Small intestine (tissue), 16 donors: ENCODE measurements at places on chromosomes 2 and 18. TPM values are rescaled to one million over a fixed set of nuclear protein-coding genes. Genes with fewer than 3 reads are reported as not detected.

The CTLA4 gene
- polyA plus RNA-seq = 0.57 TPM

DNA sequence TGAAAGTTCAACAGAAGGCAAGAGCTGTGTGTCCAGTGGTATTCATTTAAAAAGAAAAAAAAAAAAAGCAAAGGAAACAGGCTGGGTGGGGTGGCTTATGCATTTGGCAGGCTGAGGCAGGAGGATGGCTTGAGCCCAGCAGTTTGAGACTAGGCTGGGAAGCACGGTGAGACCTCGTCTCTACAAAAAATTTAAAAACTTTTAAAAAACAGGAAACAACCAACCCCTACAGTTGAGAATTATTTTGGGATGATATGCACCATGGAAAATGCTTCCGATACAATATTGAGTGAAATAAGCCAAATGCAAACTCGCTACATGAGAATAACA is 31.2 kb downstream of the PTPN18 start:
- H3K27me3 ChIP-seq = no peaks in the 10 kb centered on the region
- H3K4me3 ChIP-seq = no peak overlapping the region
- no peak for DNase-seq
- H3K27ac ChIP-seq = no peak overlapping the region

The LYG1 gene
- polyA plus RNA-seq = 1.5 TPM

- no peak for DNase-seq
- H3K4me1 ChIP-seq = no peaks in the 10 kb centered on the region
- H3K27ac ChIP-seq = no peak overlapping the region
- no peaks in the 10 kb centered on the region for H3K27me3 ChIP-seq
- no peak overlapping the region for H3K4me3 ChIP-seq
Observed at GRCh38 chr2:124248386-124248785, 223.3 kb downstream of the CNTNAP5 start.

DNA sequence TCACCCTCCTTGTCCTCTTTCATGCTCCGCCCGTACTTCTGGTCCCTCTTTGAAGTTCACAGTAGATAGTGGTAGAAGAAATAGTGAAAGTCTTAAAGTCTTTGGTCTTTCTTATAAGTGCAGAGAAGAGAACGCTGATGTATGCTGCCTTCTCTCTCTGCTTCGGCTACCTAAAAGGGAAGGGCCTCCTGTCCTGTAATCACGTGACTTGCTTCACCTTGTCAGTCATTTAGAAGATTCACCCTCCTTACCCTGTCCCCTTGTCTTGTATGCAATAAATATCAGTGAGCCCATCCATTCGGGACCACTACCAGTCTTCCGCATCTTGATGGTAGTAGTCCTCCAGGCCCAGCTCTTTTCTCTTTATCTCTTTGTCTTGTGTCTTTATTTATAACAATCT is 144.6 kb downstream of the ARL4C start:
- no peak overlapping the region for H3K4me3 ChIP-seq
- H3K27ac ChIP-seq = no peak overlapping the region
- no peaks in the 10 kb centered on the region for H3K27me3 ChIP-seq
- DNase-seq = no peak
- no peaks in the 10 kb centered on the region for H3K4me1 ChIP-seq

GRCh38 chr2:207724113-207724512 is 12.7 kb downstream of the CCNYL1 start:
- DNase-seq = no peak
- H3K27me3 ChIP-seq = no peaks in the 10 kb centered on the region
- no peaks in the 10 kb centered on the region for H3K4me1 ChIP-seq

- peaks cover 3% of the 10 kb centered on the region for H3K4me1 ChIP-seq
- H3K4me3 ChIP-seq = no peak overlapping the region
- H3K36me3 ChIP-seq = no peaks in the 10 kb centered on the region
- no peaks in the 10 kb centered on the region for H3K27me3 ChIP-seq
Observed at GRCh38 chr2:157936406-157936805, 60.3 kb upstream of the ACVR1 start.

- H3K4me3 ChIP-seq = no peak overlapping the region
- H3K4me1 ChIP-seq = no peaks in the 10 kb centered on the region
- H3K27me3 ChIP-seq = no peaks in the 10 kb centered on the region
Observed at GRCh38 chr2:1995081-1995480, 250.8 kb upstream of the PXDN start.

The RAB17 gene
- 175 TPM for polyA plus RNA-seq

GRCh38 chr2:219037783-219038499 is 3.4 kb downstream of the CFAP65 start:
- H3K4me3 ChIP-seq = no peak overlapping the region
- H3K36me3 ChIP-seq = no peaks in the 10 kb centered on the region
- H3K27ac ChIP-seq = no peak overlapping the region
- peaks cover 19% of the 10 kb centered on the region for H3K27me3 ChIP-seq
- H3K4me1 ChIP-seq = peaks cover 25% of the 10 kb centered on the region
- peak; percentile 41 for DNase-seq

The ALPI gene
- 261 TPM for polyA plus RNA-seq

GRCh38 chr2:197915548-197916265 is 111.3 kb downstream of the PLCL1 start:
- no peaks in the 10 kb centered on the region for H3K27me3 ChIP-seq
- no peak overlapping the region for H3K4me3 ChIP-seq
- H3K27ac ChIP-seq = no peak overlapping the region
- H3K4me1 ChIP-seq = no peaks in the 10 kb centered on the region
- no peaks in the 10 kb centered on the region for H3K36me3 ChIP-seq

DNA sequence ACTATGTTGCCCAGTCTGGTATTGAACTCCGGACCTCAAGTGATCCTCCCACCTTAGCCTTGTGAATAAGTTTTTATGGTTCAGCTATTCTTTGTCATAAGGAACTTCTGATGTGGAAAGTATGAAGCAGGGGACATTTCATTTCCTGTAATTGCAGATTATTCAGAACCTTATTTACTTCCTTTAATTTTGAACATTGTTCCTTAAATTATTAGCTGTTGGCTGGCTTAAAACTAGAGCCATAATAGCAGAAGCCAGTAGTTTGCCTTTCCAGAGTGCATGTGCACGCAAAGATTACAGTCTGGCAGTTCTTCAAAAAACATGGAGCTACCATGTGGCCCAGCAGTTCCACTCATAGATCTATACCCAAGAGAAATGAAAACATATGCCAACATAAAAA is 53.1 kb downstream of the PMS1 start:
- H3K27me3 ChIP-seq = no peaks in the 10 kb centered on the region
- no peak overlapping the region for H3K27ac ChIP-seq
- H3K36me3 ChIP-seq = no peaks in the 10 kb centered on the region
- no peak for DNase-seq
- no peaks in the 10 kb centered on the region for H3K4me1 ChIP-seq

DNA sequence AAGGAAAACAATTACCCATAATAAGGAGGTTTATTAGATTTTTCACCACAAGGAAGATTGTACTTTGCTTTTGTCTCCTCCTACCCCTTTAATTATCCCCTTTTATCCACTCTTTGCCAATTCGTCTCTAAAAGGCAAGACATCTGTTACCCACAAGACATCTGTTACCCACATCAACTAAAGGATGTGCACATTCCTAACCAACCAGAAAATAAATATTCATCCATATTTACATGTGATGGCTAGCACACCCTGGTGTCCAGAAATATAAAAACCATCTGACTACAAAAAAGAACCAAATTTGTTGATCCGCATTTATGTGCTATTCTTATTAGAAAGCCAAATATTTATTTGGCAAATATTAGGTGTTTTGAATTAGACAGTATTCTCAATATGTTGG is 35.7 kb downstream of the ACVR1C start:
- no peak for DNase-seq
- H3K4me1 ChIP-seq = no peaks in the 10 kb centered on the region
- H3K27me3 ChIP-seq = no peaks in the 10 kb centered on the region
- no peak overlapping the region for H3K4me3 ChIP-seq
- H3K36me3 ChIP-seq = no peaks in the 10 kb centered on the region

The FBXO36 gene
- polyA plus RNA-seq = 1.3 TPM

DNA sequence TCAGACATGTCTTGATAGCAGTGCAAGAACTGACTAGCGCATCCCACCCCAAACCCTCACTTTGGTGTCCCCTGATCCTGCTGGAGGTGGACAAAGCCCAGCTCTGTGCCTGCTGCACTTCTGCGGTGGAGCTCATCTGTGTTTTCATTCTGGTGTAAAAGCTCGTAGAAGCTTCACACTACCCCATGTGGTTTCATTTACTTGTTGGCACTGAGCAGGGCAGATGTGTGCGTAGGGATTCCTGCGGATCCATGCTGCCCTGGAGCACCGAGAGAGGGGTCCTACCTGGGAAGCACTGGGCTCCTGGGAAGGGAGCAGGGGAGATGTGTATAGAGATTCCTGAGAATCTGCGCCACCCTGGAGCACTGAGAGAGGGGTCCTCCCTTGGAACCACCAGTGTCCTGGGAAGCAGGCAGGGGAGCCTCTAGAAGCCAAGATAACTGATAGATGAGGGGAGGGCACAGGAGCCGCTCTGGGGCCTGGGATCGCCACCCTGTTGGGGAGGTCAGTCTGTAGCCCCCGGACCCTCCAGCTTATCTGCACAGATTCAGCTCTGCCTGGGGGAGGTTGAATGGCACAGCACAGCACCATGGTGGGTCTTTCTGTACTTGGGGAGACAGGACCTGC is 106.9 kb upstream of the OTOS start:
- H3K4me1 ChIP-seq = no peaks in the 10 kb centered on the region
- H3K27me3 ChIP-seq = no peaks in the 10 kb centered on the region
- no peak overlapping the region for H3K4me3 ChIP-seq
- no peak for DNase-seq

DNA sequence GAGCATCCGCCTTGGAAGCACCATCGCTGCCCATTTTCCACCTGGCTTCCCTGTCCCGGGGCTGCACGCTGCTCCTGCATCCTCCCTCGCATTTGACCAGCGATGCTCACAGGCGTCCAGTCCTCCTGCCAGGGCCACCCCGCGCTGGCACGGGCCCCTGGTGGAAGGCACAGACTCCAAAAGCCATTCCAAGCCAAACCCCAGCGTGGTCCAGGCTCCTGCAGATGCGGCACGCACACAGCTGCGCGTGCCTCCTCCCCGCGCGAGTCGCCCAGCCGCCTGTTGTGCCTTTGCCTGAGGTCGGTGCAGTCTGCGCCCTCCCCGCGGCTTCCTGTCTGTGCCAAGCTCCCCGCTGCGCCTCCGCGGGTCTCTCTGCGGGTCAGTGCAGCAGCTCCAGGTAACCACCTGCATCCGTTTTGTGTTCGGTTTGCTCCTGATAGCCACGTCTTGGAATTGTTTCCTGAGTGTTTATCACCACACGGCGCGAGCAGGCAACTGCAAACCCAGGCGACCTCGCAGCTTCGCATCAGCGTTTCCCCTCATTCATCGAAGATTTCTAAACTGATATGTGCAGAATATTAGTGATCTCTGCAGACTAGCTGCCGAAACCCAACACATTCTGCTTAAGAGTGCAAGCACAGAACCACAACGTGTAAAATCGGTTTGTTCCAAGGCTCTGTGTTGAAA is 65.2 kb upstream of the SALL3 start:
- no peaks in the 10 kb centered on the region for H3K27me3 ChIP-seq
- no peak overlapping the region for H3K27ac ChIP-seq
- H3K4me3 ChIP-seq = no peak overlapping the region

DNA sequence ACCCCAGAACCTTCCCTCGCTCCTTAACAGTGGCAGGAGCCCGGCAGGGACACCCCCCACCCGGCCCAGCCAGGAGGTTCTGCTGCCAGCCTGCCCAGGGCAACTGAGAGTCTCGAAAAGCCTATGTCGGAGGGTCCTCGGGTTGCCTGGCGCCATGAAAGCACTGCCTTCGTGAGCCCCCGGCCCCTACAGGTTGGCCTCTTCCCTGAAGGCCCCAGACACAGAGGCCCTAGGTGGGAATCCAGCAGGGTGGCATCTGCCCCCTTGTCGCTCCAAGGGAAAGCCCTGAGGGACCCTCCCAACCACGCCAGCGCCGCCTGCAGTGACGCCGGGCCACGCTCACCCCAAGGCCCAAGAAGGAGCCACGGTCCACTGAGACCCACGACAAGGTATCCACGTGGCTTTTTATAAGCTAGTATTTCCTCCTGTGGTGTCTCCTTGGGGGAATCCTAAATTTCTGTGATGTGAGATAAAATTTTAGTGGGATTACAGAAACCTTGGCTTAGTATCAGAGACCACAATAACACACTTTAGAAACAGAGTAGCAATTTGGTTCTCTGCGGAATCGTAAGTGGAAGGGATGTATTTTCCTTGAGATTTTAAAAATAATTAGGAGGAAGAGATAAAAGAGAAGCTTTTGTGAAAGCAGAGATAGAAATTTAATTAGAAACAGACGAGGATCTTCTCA is 138.9 kb downstream of the HDAC4 start:
- H3K36me3 ChIP-seq = no peaks in the 10 kb centered on the region
- no peaks in the 10 kb centered on the region for H3K27me3 ChIP-seq

DNA sequence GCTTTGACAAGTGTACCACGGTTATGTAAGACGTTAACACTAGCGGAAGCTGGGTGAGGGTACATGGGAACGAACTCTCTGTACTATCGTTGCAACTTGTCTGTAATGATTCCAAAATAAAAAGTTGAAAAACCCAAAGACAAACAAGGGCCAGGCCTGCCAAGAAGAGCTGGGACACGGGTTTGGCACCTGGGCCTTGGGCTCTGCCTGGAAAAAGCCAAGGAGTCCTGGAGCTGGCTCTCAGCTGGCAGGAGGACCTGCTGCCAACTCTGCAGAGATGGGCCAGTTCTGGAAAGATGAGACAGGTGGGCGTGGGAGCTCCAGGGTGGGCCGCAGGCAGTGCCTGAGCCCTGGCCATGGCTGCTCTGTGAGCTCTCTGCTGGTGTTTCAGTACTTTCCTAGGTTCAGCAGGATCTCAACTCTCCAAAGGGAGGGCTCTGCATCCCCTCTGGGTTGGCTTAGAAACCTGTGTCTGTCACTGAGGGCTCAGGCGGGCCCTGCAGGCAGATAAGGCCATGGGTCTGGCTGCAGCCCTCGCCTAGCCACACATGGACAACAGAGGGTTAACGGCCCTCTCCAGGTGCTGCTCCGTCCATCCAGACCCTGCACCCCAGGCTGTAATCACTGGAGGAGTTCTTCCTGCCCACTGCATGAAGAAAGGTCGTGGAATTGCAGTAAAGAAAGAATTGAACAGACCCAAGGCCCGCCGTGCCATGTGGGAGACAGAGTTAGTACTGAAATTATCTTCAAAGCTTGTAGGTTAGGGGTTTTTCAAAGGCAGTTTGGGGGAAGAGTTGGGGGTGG is 89.9 kb downstream of the RHOB start:
- no peaks in the 10 kb centered on the region for H3K36me3 ChIP-seq
- H3K4me1 ChIP-seq = no peaks in the 10 kb centered on the region
- no peak for DNase-seq
- no peaks in the 10 kb centered on the region for H3K27me3 ChIP-seq

DNA sequence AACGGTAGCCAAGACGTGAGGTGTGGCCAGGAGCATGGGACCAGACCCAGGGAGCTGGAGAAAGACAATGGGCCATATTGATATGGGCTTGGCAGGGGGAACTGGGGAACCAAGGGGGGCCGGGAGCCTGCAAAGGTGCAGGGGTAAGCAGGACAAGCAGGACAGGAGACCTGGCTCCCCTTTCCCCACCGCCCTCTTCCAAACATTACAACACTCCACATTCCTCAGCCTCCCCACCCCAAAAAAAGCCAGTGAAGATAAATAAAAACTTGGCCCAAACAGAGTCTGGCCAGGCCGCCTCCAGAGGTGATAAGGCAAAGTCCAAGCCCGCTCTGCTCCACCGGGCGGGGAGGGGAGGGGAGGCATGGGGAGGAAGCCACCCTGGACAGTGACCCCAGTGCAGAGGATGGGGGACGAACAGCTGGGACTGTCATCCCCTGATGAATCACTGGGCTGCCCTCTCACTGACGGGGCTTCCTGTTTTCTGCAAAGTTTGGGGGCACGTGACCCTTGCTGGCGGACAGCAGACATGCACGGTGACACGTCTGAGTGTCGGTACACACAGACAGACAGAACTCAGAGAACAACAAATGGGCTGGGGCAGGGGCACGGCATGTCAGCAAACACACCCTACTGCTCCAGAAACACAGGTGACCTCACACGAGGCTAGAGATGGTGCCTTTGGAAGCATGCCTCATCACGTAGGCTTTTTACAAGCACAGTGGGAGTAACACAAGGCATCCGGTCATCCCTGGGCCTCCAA is 100.2 kb downstream of the TNS1 start:
- no peak overlapping the region for H3K4me3 ChIP-seq
- peak; percentile 22 for DNase-seq
- no peaks in the 10 kb centered on the region for H3K36me3 ChIP-seq
- peaks cover 14% of the 10 kb centered on the region for H3K4me1 ChIP-seq
- H3K27ac ChIP-seq = peak overlapping the region; percentile 96
